NCI-H524 (cell line): ENCODE measurements at places on chromosomes 12 and 14.
A peak's percentile ranks its signal among the peaks of the same experiment; 100 is the strongest.

DNA sequence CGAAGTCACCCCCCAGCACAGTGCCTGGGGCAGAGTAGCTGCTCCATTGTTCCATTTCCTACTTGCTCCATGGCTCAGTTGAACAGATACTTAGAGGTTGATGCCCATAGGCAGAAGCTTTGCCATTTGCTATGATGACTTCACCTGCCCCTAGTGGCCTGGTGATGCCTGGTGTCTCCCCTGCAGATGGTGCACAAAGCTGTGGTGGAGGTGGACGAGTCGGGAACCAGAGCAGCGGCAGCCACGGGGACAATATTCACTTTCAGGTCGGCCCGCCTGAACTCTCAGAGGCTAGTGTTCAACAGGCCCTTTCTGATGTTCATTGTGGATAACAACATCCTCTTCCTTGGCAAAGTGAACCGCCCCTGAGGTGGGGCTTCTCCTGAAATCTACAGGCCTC lies 10.6 kb downstream of the SERPINA5 start:
- DNase-seq: no peak

- peak; percentile 16 for DNase-seq
Measured at GRCh38 chr12:83462419-83462818, 775.7 kb downstream of the TMTC2 start.

GRCh38 chr14:68278576-68279436 lies 459.2 kb downstream of the RAD51B start:
- no peak for DNase-seq

DNA sequence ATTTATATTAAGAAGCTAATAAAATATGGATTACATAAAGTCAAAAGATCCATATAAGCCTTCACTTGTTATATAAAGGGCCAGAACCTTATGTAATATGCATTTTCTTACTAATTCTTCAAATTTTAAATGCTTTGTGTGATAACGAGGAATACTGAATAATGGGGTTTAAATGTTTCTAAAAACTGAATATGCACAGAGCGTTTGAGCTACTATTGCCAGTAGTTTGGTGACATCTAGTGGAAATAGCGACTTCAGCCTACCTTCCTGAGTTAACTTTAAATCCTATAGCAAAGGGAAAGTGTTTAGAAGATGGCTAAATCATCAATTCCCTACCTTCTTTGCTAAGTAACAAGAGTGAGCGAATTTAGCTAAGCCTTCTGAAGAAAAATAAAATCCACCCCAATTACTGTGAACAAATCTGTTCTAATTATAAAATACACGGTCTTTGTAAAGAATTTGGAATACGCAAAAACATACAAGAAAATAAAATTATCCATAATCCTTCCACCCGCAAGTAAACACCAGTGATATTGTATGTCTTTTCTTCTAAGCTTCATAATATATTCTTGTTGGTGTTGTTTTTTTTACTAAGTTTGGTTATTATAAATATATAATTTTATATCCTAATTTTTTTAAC lies 115.5 kb upstream of the G2E3 start:
- peak; percentile 34 for DNase-seq

DNA sequence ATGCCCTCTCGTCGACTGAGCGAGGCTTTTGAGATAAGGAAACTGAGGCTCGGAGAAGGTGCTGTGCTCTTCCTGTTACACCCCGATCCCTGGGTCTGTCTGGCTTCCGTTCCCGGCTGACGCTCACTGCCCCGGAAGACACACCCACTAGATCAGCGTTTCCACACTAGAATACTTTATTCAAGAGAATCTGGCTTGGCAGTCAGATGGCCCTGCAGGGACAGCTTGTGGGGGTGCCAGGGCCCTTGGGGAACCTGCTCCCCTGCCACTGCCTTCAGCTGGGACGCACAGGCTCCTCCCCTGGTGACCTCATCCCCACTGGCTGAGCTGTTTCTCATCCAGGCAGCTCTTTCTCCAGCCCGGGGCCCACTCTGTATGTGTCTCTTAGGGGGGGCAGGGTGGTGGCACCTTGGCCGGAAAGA lies 13.7 kb downstream of the PGF start:
- no peak for DNase-seq

DNA sequence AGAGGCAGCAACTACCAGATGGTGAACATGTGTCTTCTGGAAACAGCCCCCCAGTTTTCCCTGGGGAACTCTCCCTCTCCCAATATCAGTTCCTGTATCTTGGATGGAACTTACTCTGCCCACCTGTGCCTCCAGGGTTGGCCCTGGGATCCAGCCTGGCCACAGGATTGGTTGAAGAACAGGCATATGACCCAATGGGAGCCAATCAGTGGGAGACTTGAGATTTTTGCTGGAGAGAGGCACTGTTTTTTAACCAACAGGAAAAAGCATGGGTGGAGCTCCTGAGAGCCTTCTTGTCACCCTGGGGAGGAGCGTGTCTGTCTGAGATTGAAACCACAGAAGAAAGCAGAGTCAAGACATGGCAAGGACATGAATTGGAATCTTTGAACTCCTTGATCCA lies 33.6 kb upstream of the COX6A1 start:
- DNase-seq: peak; percentile 75

DNA sequence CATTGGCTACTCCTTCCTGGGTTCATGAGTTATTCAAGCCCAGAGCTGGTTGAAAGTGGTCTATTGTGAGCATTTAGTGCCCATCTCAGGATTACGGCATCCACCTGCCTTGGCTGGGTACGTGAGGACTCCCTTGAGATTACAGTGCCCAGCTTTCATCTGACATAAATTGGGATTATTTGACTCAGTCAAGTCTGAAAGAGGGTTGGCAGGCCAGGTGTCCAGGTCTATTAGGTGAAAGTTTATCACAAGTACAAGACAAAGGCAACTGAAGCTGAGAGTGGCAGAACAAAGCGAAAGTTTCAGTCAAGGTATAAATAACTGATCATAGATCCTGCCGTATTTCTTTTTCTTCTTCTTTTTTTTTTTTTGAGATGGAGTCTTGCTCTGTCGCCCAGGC lies 84.6 kb upstream of the ATF7IP start:
- DNase-seq: no peak

DNA sequence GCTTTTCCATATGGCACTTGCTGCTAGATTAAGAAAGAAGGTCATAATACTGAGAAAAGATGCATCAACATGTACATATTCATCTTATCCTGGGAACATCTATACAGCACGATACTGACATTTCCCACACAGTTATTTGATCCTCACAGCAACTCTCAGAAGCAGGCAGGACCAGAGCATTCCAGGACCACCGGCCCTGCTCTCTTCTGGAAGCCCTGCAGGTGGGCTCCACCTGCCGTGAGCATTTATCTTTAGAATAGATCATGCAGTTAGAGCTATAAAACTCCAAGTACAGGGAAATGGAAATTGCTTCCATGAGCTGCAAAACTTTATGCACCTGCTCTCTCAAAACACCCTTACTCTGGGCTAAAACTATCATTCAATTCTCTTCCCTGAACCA lies 5.5 kb upstream of the BDKRB1 start:
- peak; percentile 45 for DNase-seq

GRCh38 chr14:32635061-32635719 lies 303.5 kb upstream of the NPAS3 start:
- DNase-seq: no peak

DNA sequence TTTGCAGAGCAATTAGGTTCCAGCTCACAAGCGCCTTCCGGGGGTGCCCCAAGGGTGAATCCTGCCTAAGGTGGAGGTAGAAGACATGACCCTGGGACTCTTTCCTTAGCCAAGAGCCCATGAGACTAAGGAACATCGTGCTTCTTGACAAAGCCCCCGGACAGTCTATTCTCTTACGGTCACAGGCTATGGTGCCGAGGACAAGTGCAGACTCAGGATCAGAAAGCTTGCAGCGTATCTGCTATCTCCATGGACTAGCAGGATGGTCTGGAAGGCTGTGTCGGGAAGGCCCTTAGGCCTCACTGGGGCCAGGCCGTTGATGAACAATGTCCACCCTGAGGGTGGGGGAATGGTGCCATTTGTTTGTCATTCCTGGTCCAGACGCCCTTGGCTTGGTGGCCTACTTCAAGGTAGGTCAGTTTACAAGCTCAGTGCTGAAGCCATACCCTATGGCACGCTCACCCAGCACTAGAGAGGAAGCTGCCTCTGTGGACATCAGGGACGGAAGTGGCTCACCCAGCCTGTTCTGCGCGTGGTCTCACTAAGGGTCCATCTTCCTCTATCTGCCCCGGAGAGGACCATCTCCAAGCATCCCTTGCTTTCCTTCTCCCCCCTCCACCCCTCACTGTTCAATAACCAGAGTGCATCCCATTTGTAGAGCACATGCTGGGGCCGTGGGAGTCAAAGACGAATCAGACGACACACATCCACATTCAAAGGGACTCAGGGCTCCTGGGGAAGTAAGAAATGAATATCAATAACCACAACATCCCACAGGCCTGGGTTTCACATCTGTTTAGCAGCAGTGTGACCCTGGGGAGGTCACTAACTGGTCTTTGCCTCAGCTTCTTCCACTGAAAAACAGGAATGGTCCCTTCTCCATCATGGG lies 45.0 kb upstream of the IQSEC3 start:
- no peak for DNase-seq

DNA sequence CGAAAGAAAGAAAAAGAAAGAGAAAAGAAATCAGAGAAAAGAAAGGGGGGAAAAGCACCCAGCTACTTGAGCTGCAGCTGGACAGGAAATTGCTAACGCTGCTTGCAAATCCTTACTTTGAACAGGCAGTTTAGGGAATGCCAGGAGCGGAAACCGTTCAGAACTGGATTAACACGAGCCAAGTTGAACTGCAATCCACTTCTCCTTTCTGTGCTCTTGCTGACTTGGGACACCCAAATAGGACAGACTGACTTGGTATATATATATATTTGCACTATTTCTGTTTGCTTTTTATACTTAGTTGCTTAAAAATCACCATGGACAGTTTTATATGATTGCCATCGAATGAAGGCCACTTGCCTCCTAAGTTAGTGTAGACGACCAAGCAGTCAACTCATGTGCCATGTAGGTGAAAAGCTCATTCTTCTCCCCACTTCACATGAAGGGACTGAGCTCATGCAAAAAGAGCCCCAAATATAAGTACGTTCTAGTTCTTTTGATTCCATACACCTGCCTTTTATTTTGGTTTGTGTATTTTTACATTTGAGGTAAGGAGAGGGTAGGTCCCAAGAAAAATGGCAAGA lies 5.5 kb downstream of the DUSP6 start:
- peak; percentile 41 for DNase-seq

DNA sequence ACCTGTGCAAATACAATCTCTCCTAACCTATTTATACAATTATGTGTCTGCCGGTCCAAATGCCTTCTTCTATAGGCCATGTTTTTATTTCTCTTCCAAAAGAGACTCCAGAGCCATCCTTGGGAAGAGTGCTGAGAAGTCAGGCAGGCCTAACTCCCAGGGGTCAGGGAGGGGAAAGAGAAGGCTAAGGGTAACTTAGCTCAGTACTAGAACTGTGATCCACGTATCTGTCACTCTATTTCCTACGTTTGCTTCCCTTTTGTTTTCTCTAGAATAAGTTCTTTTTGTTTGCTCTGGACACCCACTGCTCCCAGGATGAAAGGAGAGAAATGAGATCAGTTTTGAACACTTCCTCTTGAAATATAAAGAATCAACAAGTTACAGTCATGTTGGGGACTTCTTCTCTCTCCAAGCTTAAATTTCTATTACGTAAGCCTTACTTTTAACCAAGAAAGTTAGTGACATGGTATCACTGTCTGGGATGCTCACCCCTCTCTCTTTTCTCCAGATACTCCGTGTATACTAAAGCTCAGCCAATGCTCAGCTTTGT lies 79.2 kb downstream of the DAD1 start:
- DNase-seq: no peak

- no peak for DNase-seq
Measured at GRCh38 chr12:87846045-87846444, 183.2 kb downstream of the C12orf50 start.

DNA sequence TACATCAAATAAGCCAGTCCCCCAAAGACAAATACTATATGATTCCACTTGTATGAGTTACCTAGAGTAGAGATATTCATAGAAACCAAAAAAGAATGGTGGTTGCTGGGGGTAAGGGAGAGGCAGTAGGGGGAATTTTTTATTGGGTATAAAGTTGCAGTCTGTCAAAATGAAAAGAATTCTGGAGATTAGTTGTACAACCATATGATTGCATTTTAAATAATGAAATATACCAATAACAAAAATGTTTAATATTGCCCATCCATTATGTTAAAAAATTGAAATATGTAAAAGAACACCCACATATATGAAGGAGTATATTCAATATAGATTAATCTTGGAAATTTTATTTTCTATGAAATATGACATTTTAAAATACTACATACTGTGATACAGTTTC lies 1383.5 kb downstream of the FSCB start:
- no peak for DNase-seq

GRCh38 chr12:113273053-113273725 lies 51.9 kb downstream of the TPCN1 start:
- no peak for DNase-seq

- DNase-seq: no peak
Measured at GRCh38 chr14:23174296-23175184, 8.9 kb downstream of the SLC7A8 start.

- DNase-seq: no peak
Measured at GRCh38 chr12:47545938-47546609, 159.8 kb downstream of the RPAP3 start.

GRCh38 chr14:22993517-22993916 lies 11.2 kb upstream of the AJUBA start:
- DNase-seq: no peak

- no peak for DNase-seq
Measured at GRCh38 chr12:26836201-26836600, 3.2 kb upstream of the ITPR2 start.

- DNase-seq: no peak
Measured at GRCh38 chr12:46556819-46557524, 184.4 kb upstream of the SLC38A2 start.

DNA sequence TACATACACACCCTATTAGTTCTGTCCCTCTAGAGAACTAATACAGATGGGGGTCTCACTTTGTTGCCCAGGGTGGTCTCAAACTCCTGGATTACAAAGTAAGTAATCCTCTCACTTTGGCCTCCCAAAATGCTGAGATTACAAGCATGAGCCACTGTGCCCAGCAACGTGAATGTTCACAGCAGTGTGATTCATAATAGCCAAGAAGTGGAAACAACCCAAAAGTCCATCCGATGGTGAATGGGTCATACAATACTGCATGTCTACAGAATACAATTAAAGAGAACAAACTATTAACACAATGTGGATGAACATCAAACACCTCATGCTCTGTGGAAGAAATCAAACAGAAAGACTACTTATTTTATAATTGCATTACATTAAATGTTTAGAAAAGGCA lies 57.3 kb upstream of the SYNE2 start:
- no peak for DNase-seq
